ENCODE measurements at places on chromosomes 13 and 19.

DNA sequence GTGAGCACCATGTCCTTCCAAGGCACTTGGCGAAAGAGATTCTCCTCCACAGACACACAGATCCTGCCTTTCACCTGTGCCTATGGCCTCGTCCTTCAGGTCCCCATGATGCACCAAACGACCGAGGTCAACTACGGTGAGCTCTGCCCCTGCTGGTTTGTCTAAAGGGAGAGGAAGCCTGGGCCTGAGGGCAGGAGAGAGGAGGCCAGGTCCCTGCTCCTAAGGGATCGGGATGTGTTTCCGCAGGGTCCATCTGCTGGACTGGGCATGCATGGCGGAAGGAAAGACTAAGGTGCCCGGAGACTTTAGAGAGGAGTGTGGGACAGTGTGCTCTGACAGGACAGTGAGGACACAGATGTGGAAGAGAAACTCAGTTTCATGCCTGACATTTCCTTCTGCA lies 7.6 kb downstream of the SERPINE3 start:
- no peak for DNase-seq

DNA sequence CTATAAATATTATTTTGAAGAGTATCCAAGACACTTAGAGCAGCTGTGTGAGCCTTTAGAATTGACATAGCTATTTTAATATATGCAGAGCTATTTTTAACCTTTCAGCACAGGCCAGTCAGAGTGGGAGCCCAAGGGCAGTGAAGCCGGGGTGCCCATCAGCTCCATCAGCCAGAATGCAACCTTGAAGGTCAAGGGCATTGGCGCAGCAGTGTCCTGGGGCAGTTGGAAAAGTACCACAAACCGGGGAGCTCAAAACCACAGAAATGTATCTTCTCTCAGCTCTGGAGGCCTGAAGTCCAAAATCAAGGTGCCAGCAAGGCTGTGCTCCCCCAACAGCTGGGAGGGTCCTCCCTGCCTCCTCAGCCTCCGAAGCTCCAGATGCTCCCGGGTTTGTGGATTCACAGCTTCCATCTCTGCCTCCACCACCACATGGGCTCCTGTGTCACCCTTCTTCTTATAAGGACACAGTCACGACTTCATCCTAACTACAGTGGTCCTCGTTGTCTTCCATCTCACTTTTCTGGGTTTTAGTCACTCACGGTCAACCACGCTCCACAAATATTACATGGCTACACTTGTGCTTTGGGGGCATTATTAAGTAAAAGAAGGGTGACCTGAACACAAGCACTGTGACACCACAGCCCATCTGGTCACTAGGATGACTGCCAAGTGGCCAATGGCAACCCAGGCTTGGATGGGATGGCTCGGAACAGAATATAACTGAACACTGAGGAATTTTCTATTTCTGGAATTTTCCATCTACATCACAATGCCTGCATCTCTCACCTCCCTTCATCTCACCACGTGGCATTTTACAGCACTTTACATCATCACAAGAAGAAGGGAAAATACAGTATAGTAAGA lies 15.9 kb upstream of the GAS6 start:
- no peak for DNase-seq

DNA sequence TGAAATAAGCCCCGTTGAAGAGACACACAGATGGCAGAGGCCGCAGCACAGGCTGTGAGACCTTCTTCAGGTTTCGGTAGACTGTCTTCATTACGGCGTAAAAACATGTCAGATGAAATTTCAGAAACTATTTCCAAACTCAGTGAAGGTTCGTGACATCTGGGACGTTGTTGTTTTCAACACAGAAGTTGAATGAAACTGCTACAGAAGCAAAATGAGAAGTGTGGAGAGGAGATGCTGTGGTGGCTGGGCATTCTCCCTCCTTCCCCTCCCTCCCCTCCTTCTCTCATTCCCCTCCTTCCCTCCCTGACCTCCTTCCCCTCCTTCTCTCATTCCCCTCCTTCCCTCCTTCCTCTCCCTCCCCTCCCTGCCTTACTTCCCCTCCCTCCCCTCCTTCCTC lies 113.6 kb downstream of the ATP11A start:
- no peak for DNase-seq

GRCh38 chr13:81872581-81872980 lies 1531.7 kb upstream of the SPRY2 start:
- no peak for DNase-seq

- no peak for DNase-seq
Measured at GRCh38 chr19:35306473-35307246, 14.7 kb downstream of the MAG start.

DNA sequence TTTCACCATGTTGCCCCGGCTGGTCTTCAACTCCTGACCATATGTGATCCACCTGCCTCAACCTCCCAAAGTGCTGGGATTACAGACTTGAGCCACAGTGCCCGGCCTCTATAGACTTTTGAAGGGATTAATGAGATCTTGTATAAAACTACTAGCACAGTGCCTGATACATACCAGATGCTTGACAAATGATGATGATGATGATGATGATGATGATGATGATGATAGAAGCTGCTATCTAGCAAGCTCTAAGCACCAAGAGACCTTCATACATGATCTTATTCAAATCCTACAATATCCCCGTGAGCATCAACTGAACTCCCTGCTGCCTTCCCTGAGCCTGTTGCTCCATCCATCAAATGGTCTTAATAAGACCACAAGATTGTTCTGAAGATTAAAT lies 14.4 kb downstream of the CEACAM20 start:
- no peak for DNase-seq

GRCh38 chr19:33398361-33399060 lies 25.0 kb downstream of the CEBPG start:
- DNase-seq = no peak

DNA sequence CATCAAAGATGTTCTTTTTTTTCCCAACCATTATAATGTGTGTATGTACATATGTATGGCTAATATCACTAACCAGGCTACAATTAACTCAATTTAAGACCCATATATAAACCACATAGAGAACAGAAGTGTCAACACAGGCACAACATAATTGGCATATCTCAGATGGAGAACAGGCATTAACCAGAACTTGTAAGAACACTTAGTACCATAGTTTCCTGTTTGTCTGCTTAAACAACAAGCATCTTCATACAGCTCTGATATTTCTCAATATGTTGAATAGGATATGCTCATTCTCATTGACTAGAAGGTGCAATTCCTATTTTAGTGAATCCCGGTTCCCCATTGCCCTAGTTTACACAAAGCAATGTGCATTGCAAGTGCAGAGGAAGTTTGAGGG lies 116.9 kb upstream of the EDNRB start:
- no peak for DNase-seq

GRCh38 chr13:92575777-92576176 lies 650.8 kb upstream of the GPC6 start:
- no peak for DNase-seq

DNA sequence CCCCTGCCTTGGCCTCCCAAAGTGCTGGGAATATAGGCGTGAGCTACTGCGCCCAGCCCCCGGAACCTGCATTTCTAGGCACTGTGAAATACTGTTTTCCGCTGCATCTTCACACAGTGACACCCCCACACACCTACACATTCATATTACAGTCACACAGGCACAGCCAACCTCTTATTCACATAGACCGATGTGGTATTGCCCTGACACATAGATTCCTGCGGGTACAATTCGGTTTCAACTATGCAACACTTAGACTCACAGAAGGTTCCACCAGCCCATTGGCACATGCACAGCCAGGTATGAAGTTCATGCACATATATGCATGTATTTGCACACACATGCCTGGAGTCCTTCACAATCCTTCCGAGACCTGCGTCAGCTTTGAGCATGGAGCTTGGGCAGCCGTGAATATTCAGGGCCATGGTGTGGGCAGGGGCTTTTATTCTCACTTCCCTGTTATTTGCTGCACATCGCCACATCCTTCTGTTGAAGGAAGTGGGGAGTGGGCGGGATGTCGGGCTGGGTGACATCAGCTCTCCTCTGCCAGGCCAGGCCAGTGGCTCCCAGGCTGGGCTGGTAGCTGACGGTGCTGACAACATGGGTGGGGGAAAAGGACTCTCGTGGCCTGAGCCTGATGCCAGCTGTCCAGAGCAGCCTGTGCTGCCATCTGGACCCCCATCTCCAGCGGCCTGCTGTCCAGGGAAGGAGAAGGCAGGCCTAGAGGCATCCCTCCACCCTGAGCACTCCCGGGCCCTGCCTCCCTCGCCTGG lies 5.4 kb upstream of the CDC37 start:
- DNase-seq = no peak

GRCh38 chr13:32887617-32888016 lies 128.6 kb upstream of the KL start:
- DNase-seq = no peak

GRCh38 chr19:15393963-15394362 lies 14.4 kb upstream of the AKAP8 start:
- no peak for DNase-seq

- DNase-seq = no peak
Measured at GRCh38 chr13:95168191-95168590, 133.1 kb downstream of the ABCC4 start.

DNA sequence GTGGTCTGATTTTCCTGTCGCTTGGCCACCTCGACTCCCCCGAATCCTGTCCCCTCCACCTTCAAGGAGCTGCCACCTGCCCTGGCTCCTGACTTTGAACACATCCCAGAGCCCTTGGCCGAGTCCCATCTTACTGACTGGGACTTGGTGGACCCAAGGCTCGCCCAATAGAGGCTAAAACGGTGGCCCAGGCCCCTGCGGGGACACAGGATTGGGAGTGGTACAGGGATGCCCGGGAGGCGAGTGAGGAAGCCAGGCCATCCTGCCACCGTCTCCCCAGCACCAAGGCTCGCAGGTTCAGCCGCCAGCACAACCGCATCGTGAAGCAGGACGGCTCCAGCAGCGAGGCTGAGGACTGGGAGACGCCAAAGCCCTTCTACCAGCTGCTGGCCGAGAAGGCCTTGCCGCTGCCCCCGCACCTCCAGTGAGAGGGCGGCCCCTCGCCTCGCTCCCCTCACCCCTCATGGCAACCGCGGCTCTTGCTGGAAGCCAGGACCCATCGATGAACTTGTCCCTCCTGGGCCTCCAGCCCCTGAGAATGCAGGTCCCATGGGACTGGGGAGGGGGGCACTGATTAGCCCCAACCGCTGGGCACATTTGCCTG lies 5.3 kb downstream of the SIX5 start:
- no peak for DNase-seq

DNA sequence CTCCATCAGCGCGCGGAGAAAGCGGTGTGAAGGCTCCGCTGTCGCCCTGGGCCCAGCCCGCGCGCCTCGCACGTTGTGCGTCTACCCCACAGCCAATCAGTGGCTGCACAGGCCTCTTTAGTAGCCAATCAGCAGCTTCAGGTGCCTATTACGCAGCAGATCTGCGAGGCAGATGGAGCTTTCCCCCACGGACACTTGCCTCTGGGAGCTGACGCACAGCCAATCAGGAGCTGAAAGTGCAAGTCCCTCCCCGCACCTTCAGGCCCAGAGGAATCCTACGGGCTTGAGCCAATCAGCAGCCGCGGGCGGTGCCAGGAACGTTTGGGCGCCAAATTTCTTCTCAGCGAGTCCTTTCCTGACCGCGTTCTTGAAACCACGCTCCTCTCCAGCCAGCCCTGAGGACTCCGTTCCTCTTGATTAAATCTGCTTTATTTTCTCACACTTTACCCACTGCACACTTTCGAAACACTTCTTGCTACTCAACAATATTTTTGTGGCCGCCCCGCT lies 39.9 kb downstream of the SIGLEC7 start:
- DNase-seq = no peak

GRCh38 chr13:22001336-22001735 lies 330.5 kb downstream of the FGF9 start:
- no peak for DNase-seq

DNA sequence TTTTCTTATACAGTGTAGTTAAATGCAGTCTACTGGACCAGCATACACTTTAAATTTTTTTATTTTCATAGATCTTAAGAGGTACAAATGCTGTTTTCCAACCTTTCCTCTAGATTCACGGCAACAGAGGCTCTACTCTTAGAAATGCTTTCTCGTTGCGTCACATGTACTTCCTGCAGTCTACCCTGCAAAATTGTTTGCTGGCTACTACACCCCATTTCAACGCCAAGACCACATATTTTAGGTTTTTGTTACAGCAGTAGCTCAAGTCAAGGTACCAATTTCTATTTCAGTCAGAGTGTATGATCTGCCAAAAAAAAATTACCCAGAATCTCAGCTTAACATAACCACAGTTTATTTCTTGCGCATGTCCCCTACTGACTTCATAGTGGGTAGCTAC lies 94.1 kb downstream of the TNFSF13B start:
- no peak for DNase-seq

GRCh38 chr19:8212212-8212611 lies 3.0 kb downstream of the CERS4 start:
- no peak for DNase-seq

GRCh38 chr13:82330499-82330898 lies 1551.8 kb downstream of the SLITRK1 start:
- no peak for DNase-seq

- DNase-seq = no peak
Measured at GRCh38 chr13:98298599-98298998, 121.5 kb upstream of the RNF113B start.

- DNase-seq = no peak
Measured at GRCh38 chr13:109131698-109132257, 502.4 kb downstream of the MYO16 start.

DNA sequence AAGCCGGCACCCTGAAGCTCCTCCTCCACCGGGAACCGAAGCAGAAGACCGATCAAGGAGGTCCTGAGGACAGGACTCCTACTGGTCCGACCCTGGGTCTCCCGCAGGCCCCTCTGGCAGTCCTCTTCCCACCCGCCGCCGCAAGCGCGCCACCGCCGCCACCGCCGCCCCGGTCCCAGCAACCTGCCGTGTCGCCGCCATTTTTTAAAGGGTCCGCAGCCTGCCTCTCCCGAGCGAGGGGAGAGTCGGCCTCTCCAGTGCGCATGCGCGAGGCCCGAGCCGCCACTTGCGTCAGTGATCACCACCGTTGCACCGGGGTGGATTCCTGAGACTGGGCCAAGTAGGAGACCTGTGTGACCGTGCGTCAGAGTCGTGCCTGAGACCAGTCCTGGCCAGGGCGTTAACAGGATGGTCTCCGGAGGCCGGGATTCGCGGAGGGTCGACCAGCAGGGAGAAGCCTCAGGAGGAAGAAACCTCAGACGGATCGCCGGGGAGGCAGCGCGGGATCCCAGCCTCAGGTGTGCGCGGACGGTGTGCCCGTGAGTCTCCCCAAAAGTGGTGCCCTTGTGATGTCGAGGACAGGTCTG lies 51.6 kb downstream of the ZNF146 start:
- no peak for DNase-seq
